ENCODE measurements at places on chromosomes 2 and 18. TPM values are rescaled to one million over a fixed set of nuclear protein-coding genes. Genes with fewer than 3 reads are reported as not detected.

- peaks cover 24% of the 10 kb centered on the region for H3K4me1 ChIP-seq
- H3K27me3 ChIP-seq = no peaks in the 10 kb centered on the region
- H3K27ac ChIP-seq = no peak overlapping the region
- no peak for DNase-seq
- H3K36me3 ChIP-seq = peaks cover 18% of the 10 kb centered on the region
Observed at GRCh38 chr18:45871431-45872084, 46.1 kb downstream of the SIGLEC15 start.

DNA sequence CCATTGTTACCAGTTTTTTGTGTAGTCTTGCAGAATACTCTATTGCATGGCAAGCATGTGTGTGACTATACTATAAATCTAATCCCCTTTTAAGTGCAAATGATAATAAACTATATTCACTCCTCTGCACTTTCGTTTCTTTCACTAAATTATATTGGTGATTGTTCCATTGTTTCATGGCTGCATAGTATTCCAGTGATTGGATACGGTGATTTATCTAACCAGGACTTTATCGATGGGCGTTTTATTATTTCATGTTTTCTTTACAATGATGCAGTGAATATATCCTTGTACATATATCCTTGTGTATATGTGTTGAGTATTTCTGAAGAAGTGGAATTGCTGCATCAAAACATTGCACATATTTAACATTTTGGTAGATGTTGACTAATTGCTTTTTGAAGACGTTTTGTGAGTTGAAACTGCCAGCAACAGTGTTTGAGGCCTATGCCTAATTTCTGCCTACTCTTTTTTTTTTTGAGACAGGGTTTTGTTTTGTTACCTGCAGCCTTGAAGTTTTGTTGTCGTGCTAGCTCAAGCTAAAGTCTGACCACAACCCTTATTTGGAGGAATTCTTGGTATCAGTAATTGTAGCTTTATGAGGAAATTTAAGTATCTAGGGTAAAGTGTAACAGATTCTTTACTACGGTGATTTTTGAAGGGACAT, 2.7 kb downstream of the MIB1 start:
- H3K4me3 ChIP-seq = no peak overlapping the region
- H3K27ac ChIP-seq = no peak overlapping the region
- H3K27me3 ChIP-seq = no peaks in the 10 kb centered on the region
- H3K4me1 ChIP-seq = peaks cover 69% of the 10 kb centered on the region

DNA sequence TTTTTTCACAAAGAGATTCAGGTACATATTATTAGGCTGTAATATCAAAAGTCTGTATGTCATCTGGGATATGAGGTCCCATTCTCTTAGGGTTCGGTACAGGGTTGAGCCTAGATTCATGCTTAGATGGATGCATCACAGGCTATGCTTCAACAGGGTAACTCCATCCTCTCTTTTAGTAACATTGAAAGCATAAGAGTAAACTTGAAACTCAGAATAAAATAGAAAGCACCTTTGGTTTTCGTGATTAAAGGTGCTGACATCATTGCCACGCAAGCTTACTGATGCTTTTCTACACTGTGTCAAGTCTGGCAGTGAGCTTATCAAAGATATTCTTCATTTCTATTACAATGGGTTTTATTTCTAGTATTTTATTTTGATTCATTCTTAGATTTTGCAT, 419.1 kb upstream of the DSEL start:
- H3K4me1 ChIP-seq = no peaks in the 10 kb centered on the region
- DNase-seq = no peak

DNA sequence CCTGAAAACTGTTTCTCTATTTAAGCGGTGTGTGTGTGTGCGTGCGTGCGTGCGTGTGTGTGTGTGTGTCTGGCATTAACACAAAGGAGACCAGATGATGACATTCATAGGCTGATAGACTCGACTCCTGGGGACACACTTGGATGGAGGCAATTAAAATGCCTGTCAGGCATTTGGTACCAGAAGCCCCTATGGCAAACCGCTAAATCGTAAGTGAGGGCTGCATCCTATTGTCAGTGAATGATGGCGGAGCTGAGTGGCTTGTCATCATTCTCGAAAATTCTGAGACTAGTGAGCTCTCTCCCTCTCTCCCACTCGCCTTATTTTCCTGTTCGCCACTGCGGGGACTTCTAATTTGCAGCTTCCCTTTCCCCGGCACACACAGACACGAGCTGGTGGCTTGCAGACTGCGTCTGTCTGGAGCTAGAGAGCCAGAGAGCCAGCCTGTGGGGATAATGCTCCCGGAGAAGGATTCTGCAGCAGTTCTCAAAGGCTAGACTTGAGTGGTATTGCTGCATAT, 155.4 kb downstream of the MAP2 start:
- no peaks in the 10 kb centered on the region for H3K4me1 ChIP-seq
- no peaks in the 10 kb centered on the region for H3K27me3 ChIP-seq
- no peak overlapping the region for H3K4me3 ChIP-seq
- no peaks in the 10 kb centered on the region for H3K36me3 ChIP-seq
- DNase-seq = no peak

- no peak overlapping the region for H3K27ac ChIP-seq
- no peaks in the 10 kb centered on the region for H3K27me3 ChIP-seq
- no peak for DNase-seq
- H3K4me1 ChIP-seq = no peaks in the 10 kb centered on the region
Observed at GRCh38 chr2:163527381-163527780, 208.4 kb downstream of the FIGN start.

- H3K4me3 ChIP-seq = peak overlapping the region; percentile 93
- H3K4me1 ChIP-seq = peaks cover 13% of the 10 kb centered on the region
- no peak for DNase-seq
- H3K27me3 ChIP-seq = no peaks in the 10 kb centered on the region
- H3K36me3 ChIP-seq = no peaks in the 10 kb centered on the region
Observed at GRCh38 chr2:176270100-176270750, 983 bp downstream of the MTX2 start.

DNA sequence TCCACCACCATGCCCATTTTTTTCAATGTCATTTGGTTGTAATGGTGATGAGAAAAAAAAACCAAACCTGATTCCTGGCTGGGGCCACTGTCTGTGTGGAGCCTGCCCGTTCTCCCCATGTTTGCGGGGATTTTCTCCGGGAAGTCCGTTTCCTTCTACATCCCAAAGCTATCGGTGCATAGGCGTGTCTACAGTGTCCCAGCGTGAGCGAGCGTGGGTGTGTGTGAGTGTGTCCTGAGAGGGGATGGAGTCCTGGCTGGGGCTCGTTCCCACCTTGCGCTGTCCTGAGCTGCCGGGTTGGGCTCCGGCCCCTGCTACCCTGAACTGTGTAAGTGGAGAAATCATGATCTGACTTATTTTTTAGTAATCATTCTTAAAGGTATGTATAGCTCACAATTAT, 7.3 kb upstream of the ZAP70 start:
- H3K36me3 ChIP-seq = no peaks in the 10 kb centered on the region
- H3K4me1 ChIP-seq = peaks cover 16% of the 10 kb centered on the region
- no peak overlapping the region for H3K4me3 ChIP-seq
- H3K27ac ChIP-seq = no peak overlapping the region
- DNase-seq = no peak

DNA sequence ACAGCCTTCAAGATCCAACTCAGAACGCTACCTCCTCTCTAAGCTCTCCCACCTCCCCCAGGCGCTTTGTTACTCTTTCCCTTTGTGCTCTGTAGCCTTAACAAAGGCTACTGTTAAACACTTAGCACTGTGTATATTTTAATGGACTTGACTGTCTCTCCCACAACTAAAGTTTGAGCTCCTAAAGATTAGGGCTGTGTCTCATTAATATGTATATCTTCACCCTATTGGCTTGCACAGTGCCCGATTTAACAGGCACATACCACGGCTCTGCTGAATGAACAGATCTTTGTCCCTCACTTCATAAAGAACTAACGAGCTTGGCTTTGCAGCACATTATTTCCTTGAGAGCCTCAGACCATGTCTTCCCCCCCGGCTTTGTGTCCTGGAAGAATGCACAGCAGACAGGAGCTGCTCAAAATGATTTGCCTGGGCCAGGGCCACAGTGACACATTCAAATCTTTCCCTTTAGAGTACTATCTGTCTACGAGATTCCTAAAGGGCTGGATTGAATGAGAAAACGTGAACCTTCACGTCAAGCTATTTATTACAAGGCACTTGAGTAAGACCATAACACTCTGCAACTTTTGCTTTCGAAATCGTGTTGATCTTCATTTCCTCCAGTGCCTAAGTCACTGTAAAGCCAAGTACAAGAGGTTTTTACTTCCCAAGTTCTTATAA, 22.1 kb downstream of the ABHD3 start:
- H3K27me3 ChIP-seq = no peaks in the 10 kb centered on the region
- DNase-seq = peak; percentile 46
- no peaks in the 10 kb centered on the region for H3K36me3 ChIP-seq
- peak overlapping the region; percentile 63 for H3K27ac ChIP-seq
- H3K4me1 ChIP-seq = peaks cover 37% of the 10 kb centered on the region

DNA sequence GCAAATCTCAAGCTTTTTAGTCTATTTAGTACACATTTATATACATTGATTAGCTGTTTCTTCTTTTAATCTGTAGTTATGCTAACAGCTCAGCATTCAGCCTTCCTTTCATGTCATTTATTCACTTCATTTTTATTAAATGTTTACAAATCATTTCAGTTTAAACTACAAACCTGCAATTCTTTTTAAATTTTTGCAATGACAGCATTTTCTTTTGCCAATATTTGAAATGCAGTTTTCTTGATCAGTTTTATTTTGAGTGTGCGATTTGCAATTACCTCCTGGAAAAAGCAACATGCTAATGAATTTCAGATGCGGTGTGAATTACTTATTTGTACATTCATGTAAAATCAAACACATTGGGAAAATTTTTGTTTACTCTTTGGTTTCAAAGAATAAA, 13.5 kb downstream of the EFEMP1 start:
- H3K27ac ChIP-seq = no peak overlapping the region
- no peak for DNase-seq
- no peaks in the 10 kb centered on the region for H3K4me1 ChIP-seq
- no peak overlapping the region for H3K4me3 ChIP-seq
- H3K27me3 ChIP-seq = no peaks in the 10 kb centered on the region
- H3K36me3 ChIP-seq = no peaks in the 10 kb centered on the region

GRCh38 chr2:144004742-144005141, 515.2 kb downstream of the ZEB2 start:
- H3K4me3 ChIP-seq = no peak overlapping the region
- no peaks in the 10 kb centered on the region for H3K27me3 ChIP-seq
- no peaks in the 10 kb centered on the region for H3K4me1 ChIP-seq
- no peaks in the 10 kb centered on the region for H3K36me3 ChIP-seq
- H3K27ac ChIP-seq = no peak overlapping the region

The EPB41L3 gene
- total RNA-seq = 3.3 TPM

The CCDC85A gene
- total RNA-seq = not detected

Measured in CD4-positive, alpha-beta memory T cell (primary cell).